ENCODE measurements at places on chromosomes 7 and 10.

DNA sequence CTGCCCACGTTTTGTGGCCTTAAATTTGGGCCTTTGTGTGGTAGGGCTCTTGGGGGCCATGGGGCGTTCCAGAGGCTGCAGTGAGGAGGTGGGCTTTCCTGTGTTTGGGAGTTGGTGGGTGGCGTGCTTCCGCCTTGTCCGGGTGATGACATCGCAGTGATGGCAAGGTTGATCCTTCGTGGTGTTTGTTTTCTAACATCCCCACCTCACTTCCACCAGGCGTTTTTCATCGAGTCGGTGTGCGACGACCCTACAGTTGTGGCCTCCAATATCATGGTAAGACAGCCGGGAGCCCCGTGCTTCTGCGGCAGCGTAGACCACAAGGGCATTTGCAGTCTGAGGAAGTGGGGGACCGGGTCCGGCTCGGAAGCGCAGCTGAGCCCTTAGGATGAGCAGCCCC is 14.2 kb downstream of the PFKFB3 start:
- no peak for DNase-seq

- no peak for DNase-seq
Measured at GRCh38 chr10:48651293-48651692, 33.4 kb upstream of the WDFY4 start.

DNA sequence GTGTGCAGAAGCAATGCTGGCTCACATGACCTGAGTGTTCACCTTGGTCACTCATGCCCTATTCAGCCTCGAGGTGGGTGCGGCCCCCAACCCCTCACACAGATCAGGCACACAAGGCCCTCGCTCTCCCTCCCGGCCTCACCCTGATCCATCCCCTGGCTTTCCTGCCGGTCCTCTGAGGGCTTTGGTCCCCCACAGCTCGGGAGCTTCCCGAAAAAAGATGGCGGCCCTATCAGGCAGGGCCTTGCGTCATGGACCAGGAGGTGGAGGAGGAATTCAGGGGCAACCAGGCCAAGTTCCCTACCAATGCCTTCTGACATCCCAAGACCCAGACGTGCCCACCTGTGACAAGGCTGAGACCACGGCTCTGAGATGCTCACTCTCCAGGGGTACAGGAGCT is 43.7 kb upstream of the DNAAF5 start:
- no peak for DNase-seq

DNA sequence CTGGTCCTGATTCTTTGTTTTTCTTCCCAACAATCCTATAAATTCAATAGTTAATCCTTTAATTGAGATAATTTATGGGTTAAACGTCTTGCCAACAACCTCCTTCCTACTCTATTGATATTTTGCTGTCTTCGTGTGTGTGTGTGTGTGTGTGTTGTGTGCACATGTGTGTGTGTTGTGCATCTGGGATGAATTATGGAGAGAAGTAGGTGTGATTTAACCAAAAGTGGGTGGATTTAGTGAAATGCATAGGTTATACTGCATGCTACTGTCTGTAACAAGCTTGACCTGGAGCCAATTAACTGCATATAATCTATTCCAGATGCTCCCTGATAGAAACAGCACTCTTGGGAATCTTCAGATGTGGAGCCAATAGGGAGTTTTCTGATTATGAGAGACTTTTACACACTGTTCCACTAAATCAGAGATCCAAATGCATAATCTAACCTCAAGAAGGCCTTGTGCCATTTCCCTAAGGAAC is 61.2 kb downstream of the SEMA3D start:
- no peak for DNase-seq

DNA sequence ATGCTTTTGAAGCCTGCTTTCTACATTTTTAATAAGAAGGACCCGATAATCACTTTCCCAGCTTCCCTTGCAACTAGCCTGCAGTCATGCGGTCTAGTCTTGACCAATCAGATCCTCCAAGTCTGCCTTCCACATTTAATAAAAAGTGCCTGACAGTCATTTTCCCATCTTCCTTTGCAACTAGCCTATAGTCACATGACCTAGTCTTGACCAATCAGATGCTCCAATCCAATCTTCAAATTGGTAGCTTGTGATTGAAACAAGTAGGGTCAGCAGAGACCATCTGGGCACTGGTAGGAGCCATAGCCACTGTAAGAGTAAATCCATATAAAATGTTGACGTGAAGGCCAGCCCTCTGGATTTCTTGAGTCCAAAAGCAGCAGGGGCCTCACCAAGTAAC is 80.0 kb downstream of the NPTX2 start:
- DNase-seq: no peak

DNA sequence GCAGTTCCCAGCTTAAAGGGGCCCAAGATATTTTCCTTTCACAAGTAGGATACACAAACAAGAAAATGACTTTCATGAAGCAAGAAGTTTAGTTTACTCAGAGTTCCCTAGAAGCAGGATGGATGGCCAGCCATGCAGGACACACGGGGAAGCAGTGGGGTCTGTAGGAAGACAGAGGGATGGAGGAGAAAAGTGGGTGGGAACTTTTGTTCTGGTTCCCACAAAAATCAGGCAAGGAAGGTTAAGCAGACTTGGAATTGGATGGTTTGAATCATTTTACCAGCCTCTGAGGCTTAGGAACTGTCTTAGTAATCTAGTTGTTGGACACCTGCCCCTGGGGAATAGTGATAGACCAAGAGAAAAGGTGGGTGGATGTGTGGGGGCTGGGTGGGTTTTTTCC is 263.3 kb upstream of the VSTM2A start:
- DNase-seq: no peak

DNA sequence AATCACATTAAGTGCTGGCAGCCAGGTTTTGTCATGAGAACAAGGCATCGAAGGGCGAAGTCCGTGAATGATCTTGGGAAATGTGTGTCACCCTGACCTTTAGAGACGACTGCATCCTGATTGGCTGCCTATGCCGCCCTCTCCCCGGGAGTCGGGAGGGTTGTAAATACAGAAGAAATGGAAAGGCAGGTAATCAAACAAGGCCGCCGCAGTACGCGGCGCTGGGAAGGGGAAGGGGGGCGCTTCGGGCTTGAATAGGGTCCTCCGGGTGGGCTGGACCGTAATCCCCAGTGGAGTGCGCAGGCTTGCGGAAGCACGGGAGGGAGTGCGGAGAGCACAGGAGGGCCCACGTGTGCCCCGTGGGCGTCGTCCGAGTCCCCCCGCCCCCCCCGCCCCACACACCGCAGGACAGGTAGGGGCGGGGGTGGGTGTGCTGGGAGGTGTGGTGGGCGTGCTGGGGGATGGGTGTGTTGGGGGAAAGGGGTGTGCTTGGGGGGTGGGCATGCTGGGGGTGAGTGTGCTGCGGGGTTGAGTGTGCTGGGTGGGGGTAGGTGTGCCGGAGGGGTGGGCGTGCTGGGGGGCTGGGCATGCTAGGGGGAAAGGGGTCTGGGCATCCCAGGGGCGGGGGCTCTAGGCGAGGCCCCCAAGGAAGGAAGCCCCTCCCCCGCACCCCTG is 169.4 kb downstream of the ARHGAP12 start:
- peak; percentile 45 for DNase-seq

DNA sequence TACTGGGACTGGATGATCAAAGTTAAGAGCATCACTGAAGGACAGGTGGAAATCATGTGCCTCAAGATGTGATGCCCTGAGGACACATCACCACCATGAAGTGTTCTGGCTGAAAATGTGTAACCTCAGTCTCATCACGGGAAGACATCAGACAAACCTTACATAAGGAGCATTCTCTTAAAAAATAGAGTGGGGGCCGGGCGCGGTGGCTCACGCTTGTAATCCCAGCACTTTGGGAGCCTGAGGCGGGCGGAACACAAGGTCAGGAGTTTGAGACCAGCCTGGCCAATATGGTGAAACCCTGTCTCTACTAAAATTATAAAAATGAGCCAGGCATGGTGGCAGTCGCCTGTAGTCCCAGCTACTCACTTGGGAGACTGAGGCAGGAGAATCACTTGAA is 65.6 kb downstream of the LOXL4 start:
- DNase-seq: no peak

GRCh38 chr10:14052931-14053330 is 277.8 kb downstream of the FRMD4A start:
- no peak for DNase-seq

GRCh38 chr10:70807556-70807955 is 8.2 kb upstream of the SGPL1 start:
- no peak for DNase-seq

DNA sequence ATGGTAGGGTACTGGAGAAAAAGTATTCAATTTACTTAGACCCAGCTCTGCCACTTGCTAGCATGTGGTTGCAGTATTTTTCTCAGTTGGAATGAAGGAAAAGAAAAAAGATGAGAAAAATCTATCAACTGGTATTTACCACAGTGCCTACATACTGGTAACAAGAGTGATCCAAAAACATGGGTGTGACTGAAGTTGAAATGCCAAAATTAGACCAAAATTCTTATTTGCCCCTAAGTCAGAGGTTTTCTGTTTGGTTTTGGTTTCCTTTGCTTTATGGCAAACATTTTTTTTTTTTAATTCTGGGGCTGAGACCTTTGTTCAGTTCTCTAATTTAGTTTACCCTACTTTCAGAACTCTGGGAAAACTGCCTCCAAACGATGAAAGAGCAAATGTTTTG is 12.3 kb downstream of the HYCC1 start:
- no peak for DNase-seq

DNA sequence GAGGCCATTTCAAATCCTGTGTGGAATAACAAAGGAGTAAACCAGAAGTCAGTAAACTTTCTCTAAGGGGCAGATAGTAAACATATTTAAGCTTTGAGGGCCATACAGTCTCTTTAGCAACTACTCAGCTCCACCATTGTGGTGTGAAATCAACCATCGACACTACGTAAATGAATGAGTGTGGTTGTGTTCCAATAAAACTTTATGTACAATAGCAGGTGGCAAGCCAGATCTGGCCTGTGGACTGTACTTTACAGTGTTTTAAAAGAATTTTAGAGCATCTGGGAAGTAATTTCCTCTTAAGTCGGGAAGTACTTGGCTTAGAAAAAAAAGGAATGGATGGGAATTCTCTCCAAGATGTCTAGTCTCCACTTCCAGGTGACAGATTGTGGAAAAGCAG is 71.3 kb downstream of the ARHGAP22 start:
- no peak for DNase-seq

DNA sequence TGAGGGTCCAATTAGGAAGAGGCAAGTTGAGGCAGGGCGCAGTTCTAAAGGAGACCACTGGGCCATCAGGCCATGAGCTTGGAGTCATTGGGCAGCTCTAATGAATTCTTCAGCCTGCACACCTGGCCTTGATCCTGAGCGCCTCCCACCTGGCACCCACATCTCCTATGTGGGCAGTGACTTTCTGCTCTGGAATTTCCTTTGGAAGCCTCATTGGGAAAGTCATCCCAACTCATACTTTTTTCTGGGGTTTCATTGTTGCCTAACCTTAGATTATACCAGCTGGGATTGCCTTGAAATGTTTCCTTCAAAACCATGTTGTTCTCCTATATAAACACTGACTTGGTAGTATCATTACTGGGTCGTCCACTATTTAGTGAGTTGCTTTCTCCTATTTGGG is 54.1 kb downstream of the PLPP4 start:
- no peak for DNase-seq

DNA sequence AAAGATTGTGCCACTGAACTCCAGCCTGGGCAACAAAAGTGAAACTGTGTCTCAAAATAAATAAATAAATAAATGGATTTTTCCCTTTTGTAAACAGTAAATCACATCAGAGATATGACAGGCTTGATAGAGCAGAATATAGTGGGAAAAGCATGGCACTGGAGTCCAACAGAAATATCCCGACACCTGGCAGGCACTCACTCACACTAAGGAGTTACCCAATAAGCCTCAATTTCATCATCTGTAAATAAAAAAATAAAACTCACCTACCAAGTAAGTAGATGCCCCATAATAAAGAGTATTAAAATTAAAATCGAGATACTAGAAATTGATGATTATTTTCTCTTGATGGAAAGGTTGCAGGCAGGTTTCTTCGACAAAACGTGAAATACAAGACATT is 1.7 kb downstream of the ATE1 start:
- DNase-seq: no peak

GRCh38 chr10:102998399-102998907 is 80.4 kb downstream of the CNNM2 start:
- DNase-seq: no peak

DNA sequence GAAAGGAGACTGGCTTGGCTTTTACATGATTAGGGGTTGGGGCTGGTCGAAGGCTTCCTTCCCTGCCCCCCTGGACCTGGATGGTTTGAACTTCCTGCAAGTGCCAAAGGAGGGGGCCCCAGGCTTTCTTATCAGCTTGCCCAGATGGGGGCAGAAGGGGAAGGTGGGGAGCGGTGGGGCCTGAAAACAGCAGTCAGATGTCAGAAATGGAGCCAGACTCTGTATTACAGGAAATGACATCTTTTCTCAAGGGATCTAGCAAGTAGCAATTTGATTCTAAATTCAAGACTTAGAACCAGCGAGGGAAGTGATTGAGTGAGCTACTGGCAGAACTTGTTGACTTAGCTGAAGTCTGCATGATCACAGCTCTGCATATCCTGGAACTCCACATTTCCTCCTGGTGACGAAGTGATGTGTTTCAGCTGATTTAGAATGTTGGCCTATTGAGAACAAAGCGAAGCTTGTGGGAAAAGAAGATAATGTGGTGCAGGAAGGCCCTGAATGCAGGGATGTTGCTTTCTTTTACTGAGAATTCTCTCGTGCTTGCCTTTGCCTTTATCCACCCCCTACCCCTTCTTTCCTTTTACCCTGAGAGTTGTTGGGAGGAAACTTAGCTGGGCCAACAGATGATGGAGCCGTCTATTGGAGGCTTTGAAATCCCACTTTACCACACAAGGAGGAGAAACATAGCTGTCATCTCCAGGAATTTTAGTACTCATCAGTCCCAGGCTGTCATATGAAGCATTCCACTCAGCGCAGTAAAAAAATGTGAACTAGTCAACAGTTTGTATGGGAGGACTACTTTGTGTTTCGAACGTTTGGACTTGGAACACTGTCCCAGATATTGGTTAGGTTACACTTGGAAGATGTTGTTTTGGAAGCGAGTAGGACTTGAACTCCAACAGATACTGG is 43.2 kb downstream of the CCNY start:
- no peak for DNase-seq

- DNase-seq: no peak
Measured at GRCh38 chr7:111098011-111098925, 7.3 kb downstream of the LRRN3 start.

GRCh38 chr7:157943561-157943960 is 606.8 kb downstream of the DNAJB6 start:
- no peak for DNase-seq

DNA sequence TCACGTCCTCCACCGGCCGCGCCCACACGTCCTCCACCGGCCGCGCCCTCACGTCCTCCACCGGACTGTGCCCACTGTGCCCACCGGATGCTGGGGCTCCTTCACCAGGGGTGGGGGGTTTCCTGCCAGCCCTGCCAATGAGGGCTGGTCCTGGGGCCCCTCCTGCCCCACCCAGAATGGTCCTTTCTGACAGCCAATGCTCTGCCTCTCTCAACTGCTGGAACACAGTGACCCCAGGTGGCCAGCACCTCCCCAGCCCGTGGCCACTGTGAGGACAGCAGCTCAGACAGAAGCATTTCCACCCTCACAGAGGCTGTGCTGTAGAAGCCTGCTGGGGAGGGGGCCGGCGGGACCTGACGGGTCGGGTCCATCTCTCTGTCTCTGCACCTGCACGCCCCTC is 90.1 kb upstream of the DNAAF5 start:
- no peak for DNase-seq

- DNase-seq: no peak
Measured at GRCh38 chr10:22479419-22479818, 134.1 kb downstream of the SPAG6 start.

- DNase-seq: no peak
Measured at GRCh38 chr10:4252701-4253100, 467.7 kb upstream of the KLF6 start.

Data from thoracic aorta (tissue), 2 donors.